Ecto neural progenitor cell (in vitro differentiated cells): ENCODE measurements at places on chromosomes 12 and 14.
A peak's percentile ranks its signal among the peaks of the same experiment; 100 is the strongest.

- no peak for DNase-seq
Measured at GRCh38 chr12:132079200-132079599, 64.9 kb downstream of the DDX51 start.

DNA sequence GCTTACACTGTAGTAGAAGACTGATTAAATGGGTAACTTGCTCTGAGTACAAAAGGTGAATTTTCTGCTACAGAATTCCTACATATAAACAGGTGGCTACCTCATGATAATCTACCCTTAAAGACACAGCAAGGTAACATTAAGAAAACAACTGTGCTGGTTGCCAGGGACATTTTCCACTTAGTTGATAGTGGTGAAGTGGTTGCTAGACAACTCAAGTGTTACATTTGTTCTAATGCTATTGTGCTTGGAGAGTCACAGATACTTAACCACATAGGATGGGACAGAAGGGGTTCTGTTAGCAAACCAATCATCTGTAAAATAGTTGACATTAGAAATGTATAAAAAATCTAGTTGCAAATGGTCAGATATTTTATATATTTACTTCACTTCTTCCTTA is 870.3 kb upstream of the SEL1L start:
- DNase-seq = no peak

GRCh38 chr14:69932391-69932790 is 53.2 kb downstream of the SMOC1 start:
- peak; percentile 73 for DNase-seq

DNA sequence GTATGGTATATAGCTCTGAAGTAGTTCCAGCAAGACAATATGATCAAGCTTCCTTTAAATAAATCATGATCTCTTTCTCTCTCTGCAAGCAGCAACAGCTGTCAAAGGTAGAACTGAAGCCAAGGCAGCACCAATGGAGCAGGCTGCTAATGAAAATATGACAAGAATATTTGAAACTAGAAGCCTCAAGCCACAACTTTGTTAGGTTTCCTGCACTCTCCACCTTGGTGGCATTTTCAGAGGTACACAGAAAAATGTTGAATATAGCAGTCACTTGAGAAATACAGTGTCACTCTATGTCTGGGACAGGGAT is 43.8 kb upstream of the PSMA6 start:
- DNase-seq = no peak

GRCh38 chr12:75834591-75834990 is 197.0 kb downstream of the PHLDA1 start:
- no peak for DNase-seq

GRCh38 chr12:90982170-90982569 is 22.6 kb downstream of the EPYC start:
- no peak for DNase-seq
